MCF 10A (cell line): ENCODE measurements at places on chromosomes 6 and 20. TPM values are rescaled to one million over a fixed set of nuclear protein-coding genes. Genes with fewer than 3 reads are reported as not detected.

DNA sequence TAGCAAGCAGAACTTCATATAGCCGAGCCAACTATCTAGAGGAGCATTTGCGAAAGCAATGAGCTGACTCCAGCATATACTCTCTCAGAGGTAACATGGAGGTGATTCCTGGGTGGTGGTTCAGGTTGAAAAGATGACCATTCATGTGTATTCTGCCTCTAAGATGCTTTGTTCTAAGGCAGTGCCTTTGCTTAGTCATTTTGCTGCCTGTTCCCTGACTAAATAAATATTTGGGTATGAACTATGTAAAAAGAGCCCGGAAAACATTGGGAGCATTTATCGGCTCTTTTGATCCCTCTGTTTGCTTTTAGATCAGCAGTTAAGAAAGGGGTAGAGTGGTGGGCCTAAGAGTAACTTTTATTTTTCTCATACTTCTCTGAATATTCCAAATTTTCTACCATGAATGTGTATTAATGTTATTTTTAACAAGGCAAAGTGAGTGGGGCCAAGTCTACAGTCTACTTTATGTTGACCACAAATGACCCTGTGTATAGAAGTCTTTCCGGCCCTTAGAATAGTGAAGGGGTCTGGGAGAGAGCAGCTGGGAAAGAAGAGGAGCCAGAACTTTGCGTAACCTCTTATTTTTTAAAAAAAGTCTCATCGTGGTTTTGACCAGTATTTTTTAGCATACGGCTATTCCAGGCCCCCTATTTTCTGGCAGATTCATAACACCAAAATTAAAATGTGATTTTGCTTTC is 206.5 kb upstream of the EYA4 start:
- DNase-seq: no peak

SLC13A3 gene
- not detected in 2 replicates for total RNA-seq

DNA sequence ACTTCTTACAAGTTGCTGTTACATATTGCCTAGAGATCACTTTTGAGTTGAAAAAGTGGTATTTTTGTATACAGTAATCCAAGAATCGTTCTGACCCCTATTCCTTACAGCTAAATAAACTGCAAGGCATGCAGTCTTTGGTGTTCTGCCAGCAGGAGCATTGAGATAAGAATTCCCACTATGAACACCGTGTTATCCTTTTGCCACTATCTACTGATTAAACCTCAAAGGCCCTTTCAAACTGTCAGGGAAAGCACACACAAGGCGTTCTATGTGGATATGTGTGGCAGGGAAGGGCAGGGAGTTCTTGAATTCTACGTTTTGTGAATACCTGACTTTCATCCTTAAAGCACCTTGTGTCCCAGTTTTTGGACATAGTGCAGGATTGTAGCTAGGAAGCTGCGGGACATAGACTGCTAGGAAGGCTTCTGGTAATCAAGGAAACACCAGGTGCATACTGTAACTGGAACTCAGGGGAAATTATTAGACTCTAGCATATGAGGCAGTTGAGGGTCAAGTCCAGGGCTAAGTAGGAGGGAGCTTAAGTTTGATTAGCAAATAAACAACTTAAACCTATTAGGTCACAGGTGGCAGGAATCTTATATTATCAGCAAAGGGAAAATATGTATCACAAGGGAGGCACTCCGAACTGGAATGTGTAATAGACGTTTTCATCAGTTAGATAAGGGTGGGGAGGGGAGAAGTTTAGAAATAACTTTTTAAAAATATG is 506.6 kb downstream of the RNF144B start:
- DNase-seq: no peak

DNA sequence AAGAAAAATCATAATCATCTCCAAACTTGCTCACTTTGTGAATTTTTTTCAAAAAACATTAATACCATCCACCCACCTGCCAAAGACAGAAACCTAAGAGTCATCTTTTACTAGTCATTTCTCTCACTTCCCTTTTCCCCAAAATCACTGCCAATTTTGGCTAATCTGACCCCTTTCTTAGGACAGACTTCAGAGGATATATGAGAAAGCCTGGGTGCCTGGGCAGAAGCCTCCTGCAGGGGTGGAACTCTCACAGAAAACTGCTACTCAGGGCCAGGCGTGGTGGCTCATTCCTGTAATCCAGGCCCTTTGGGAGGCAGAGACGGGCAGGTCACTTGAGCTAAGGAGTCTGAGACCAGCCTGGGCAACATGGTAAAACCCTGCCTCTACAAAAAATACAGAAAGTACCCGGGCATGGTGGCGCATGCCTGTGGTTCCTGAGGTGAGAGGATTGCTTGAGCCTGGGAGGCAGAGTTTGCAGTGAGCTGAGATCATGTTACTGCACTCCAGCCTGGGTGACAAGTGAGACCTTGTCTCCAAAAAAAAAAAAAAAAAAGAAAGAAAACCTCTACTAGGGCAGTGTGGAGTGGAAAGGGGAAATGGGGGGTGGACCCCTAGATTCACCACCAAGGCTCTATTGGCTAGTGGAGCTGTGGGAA is 3.8 kb downstream of the DEK start:
- DNase-seq: peak; percentile 62

- no peak for DNase-seq
Observed at GRCh38 chr6:147281895-147282565, 77.8 kb downstream of the STXBP5 start.

- DNase-seq: no peak
Observed at GRCh38 chr6:112562301-112563231, 215.4 kb downstream of the RFPL4B start.

PGBD1 gene
- 2.5 and 2.9 TPM in 2 replicates for total RNA-seq

- no peak for DNase-seq
Observed at GRCh38 chr6:110951008-110951407, 7.5 kb upstream of the GTF3C6 start.

DNA sequence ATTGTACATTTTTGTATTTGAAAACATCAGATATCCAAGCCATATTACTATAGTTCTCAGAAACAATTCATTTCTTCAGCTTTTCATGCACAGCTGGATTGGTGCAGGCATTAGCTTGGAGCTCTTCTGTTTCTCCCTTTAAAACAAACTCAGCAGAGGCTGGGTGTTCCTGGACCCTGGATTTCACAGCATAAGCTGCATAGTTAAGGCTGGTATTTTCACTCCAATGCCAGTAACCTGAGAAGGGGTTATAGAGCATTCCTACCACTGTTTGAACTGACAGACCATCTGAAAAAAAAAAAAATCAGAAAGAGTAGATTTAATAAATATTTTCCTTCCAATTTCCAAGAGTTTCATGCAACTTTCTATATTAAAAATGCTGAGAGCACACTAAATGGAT is 20.1 kb upstream of the FAXC start:
- no peak for DNase-seq

ZC3H12D gene
- total RNA-seq: 0.29 TPM in 1 of 2 replicates, not detected in the other

DNA sequence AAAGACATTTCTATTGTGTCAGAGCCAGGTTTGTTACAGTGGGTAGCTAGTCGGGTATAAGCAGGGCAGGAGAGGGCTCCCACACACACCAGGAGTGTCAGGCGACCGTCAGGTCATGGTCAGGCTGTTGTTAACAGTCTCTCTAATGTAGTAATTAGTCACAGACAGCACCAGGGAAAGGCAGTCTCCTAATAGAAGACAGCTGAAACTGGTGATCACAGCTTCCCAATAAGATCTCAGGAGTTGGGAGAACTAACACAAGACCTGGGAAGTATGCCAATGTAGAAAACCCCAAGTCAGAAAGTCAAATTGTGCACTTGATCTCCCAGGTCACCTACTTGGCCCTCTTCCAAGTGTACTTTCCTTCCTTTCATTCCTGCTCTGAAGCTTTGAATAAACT is 53.0 kb upstream of the GPR6 start:
- peak; percentile 40 for DNase-seq

HCRTR2 gene
- total RNA-seq: not detected in 2 replicates

GRCh38 chr6:91672201-91672600 is 1085.3 kb upstream of the MAP3K7 start:
- no peak for DNase-seq

DNA sequence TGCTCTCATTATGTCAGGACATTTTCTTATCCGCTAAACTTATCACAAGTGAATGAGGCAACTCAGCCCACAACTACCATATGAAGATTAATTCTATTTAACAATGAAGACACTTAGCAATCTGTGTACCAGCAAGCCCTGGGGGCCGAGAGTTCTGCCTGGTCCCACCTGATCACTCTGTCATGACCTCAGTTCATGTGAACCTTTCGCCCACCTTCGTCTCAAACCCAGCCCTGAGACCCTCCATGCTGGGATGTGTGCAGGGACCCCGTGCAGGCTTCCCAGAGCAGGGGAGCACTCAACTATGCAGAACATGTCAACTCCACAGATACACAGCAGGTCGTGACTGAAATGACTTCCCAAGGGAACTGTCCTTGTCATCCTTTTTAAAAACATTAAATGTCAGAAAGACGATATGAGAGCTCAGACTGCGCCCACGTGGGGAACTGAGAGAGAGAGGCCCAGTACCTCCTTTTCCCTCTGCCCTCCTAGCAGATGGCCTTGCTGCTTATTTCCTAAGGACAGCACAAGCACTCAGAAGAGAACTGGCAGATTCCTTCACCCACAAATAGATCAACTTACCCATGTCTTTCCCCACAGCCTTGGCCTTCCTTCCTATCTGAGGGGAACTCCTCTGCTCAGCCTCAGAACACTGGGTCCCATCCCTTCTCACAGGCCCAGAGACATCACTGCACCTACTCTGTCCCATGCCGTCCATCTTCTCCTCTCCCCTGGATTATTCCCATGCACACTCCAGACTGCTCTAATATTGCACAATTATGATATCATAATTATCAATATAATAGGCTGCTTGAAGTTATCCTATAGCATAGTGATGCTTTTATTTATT is 11.5 kb downstream of the ABHD12 start:
- DNase-seq: no peak

DNA sequence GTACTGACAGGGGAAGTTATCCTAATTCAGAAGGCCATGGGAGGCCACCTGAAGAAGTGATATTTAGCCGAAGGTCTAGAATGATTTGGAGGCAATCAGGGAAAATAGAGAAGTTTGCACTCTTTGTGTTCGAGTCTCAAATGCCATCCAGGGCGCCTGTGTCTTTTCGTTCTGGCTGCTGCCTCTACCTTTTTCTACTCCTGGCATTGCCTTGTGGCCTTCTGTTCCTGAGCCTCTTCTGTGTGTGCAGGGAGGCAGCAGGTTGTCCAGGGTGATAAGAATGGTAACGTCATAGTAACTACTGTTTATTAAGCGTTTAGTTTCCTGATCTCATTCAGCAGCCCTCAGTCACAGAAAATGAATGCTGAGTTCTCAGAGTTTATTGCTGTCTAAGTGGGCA is 252.1 kb downstream of the FARS2 start:
- no peak for DNase-seq

RBBP9 gene
- total RNA-seq: 6.8 and 7.3 TPM in 2 replicates

- no peak for DNase-seq
Observed at GRCh38 chr6:73152556-73152955, 72.7 kb downstream of the KHDC1L start.

GRCh38 chr20:63064310-63064709 is 57.5 kb upstream of the BHLHE23 start:
- no peak for DNase-seq

DNA sequence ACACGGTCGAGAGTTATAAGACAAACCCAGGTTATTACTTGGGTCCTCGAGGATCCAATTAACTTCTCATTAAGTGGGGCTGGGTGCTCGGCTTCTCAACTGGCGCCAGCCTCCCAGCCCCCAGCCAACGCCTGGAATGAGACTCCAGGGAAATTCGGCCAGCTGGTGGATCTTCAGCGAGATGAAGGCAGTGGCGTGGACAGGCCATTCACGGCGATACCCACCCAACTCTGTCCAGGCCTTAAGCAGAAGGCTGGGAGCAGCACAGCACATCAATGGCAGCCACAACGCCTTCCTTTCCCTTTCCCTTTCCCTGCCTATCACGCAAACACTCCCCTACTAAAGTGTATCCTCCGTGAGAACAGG is 868 bp downstream of the METTL24 start:
- DNase-seq: no peak

PRRT1 gene
- 0.17 and 0.19 TPM in 2 replicates for total RNA-seq
